ENCODE measurements at places on chromosomes 2 and 18.

DNA sequence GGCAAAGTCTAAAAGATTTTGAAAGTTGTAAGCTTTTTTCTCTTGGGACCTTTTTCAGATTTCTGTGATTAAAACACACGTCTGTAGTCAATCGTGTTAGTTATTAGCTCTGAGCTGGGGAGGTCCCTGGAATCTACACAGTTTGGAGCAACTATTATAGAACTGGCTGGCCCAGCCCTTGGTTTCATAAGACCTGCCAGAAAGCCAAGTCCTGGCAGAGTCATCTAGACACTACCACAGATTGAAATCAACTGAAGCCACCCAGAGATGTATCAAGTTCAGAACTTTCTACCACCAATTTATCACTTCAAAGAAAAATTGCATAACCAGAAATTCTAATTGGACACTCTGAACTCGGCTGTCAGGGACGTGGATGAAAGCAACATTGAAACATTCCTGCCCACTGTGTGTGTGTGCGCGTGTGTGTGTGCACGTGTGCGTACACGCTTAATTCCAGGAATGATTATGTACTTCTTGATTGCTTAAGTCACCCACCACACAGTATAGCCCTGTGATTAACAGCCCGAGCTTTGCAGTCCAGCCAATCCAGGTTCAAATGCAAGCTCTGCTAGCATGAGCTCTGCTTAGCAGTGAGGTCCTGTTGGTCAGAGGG lies 126.3 kb downstream of the TPGS2 start:
- DNase-seq: no peak

GRCh38 chr18:74494514-74494913 lies 1.6 kb upstream of the CNDP2 start:
- no peak for DNase-seq

DNA sequence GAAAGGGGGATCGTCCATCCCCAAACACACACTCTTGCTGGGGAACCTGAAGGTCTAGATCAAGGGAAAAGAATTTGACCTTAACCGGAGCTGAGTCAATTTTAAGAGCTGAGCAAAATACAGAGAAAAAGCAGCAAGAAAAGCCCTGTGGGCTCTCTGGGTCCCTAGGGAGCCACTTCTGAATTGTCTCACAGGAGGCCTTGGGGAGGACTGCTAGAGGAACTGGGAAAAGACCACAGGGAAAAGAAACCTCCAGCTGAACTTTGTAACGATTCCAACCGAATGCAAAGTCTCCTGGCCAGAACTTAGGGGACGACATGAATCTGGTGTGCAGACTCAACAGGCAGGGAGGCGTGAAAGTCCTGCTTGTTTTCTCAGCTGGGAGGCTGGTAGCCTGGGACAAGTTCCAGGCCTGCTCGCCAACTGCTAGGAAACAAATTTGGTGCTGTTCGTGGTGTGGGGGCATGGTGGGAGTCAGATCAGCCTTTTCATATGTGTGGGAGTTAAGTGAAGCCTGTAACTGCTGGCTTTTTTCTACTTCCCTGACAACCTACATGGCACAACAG lies 644.6 kb upstream of the CNTNAP5 start:
- DNase-seq: no peak

DNA sequence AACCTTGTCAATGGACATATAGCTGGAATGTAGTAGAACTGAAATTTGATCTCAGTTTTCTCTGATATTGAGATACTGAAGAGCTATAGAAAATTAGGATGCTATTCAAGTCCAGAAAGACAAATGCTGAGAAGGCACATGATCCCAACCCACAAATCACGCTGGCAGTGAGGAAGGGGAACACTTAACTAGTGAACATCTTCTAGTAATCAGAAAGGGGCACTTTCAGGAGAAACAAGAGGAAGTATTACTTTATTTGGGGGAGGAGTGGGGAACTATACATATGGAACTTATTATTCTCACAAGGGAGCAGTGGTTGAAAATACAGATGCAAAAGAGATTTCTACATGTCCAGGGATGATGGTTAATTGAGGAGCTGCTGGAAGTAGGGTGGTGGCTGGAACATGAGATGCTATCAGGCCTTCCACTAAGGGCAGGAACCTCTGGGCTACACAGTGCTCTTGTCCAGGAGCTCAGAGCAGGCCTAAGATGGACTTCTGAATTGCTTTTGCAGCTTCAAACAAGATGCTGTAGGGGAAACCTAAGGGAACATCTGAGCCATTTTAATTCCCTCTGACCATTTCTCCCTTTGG lies 79.3 kb downstream of the TGFA start:
- DNase-seq: no peak

- DNase-seq: no peak
These were observed 456.8 kb downstream of the MTX2 start for GRCh38 chr2:176725873-176726645.

DNA sequence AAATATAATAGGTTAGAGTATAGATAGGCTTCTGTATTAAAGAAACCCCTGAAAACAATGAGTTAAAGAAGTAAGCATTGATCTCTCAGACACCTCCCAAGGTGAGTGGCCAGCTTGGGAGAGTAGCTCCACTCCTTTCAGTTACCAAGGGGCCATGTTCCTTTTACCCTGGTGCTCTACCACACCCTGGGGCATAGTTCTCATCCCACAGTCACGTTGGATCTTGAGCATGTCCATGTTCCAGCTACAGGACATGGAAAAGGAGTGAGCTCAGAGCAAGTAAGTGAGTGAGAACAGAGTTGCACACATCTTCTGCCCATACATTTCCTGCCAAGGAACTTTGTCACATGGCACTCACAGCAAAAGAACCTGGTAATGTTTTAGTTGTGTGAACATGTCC lies 325.9 kb upstream of the SLC39A10 start:
- DNase-seq: no peak

DNA sequence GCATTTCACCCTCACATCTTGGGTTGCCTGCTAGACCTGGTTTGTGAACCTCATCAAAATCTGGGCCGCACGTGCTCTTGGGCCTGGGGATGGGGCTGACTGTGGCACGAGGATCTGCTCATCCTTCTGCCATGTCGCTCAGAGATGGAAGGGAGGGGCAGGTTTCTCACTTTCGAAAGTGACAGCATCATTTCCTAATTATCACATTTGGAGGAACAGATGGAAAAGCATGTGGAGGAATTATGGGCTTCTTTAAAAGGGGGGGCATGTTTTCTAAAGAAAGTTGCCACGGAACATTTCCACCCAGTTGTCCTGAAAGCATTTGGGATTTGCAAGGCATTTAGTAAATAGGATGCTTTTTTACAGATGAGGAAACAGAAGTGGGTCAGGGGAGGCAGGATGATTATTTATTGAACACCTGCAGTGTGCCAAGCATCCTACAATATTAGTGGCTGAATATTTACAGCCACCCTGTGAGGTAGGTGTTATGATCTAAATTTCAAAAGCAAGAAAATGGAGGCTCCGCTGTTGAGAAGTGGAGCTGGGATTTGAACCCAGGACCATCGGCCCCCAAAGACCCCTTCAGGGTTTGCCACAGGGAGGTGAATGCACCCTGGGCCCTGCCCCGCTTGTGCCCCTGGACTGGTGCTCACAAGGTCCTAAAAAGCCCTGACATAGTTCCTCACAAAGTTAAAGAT lies 104.2 kb upstream of the MYCN start:
- DNase-seq: no peak

- no peak for DNase-seq
These were observed 33.0 kb upstream of the SNED1 start for GRCh38 chr2:240965296-240965904.

GRCh38 chr2:68384485-68385107 lies 19.5 kb downstream of the PLEK start:
- no peak for DNase-seq

DNA sequence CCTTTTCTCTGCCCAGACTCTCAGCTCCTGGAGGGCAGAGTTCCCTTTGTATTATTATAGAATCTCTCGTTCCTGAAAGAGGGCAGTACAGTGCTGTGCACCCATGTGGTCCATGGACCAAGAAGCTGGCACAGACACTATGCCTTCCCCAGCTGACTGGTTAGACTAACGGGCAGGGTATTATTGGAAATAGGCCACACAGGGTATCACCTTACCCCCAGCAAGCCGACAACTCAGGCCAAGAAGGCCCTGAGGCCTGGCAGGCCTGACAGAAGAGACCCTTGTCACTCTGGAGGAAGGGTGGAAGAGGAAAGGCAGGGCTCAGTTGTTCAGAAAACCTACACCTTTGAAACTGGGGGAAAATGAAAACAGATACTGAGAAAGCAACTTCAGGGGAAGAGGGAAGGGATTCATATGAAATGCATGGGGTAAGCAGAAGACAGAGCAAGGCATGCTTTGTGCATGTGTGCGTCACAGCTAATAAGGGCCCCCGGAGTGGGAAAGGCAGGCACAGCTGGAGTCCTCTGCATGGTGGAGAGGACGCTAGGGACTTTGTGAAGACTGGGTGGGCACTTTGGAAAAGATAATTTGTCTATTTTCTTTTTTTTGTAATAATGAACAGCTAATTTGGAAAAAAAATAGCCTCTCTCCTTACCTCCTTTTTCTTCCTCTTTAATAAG lies 476.8 kb upstream of the CELF4 start:
- DNase-seq: no peak

GRCh38 chr2:98515250-98515991 lies 70.8 kb downstream of the INPP4A start:
- no peak for DNase-seq

DNA sequence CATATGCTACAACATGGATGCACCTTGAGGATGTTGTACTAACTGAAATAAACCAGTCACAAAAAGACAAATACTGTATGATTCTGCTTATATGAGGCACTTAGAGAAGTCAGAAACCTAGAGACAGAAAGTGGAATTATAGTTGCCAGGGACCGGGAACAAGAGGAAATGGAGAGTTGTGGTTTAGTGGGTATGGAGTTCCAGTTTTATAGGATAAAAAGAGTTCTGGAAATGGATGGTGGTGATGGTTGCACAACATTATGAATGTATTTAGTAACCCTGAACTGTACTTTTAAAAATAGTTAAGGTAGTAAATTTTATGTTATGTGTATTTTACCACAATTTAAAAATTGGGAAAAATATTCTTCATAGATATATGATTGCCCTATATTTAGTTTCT lies 97.7 kb downstream of the DPP4 start:
- no peak for DNase-seq

- DNase-seq: no peak
These were observed 109.2 kb downstream of the TPGS2 start for GRCh38 chr18:36719630-36720029.

DNA sequence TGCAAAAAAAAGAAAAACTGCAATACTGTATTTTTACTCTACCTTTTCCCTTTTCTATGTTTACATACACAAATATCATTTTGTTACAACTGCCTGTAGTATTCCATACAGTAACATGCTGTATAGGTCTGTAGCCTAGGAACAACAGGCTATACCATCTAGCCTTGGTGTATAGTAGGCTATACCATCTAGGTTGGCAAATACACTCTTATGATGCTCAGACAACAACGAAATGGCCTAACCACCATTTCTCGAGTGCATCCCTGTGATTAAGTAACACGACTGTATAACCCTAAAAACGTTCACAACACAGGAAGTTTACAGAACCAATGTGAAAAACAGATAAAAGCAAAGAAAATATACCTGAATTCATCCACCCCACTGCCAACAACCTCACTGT lies 64.0 kb downstream of the MEMO1 start:
- DNase-seq: no peak

DNA sequence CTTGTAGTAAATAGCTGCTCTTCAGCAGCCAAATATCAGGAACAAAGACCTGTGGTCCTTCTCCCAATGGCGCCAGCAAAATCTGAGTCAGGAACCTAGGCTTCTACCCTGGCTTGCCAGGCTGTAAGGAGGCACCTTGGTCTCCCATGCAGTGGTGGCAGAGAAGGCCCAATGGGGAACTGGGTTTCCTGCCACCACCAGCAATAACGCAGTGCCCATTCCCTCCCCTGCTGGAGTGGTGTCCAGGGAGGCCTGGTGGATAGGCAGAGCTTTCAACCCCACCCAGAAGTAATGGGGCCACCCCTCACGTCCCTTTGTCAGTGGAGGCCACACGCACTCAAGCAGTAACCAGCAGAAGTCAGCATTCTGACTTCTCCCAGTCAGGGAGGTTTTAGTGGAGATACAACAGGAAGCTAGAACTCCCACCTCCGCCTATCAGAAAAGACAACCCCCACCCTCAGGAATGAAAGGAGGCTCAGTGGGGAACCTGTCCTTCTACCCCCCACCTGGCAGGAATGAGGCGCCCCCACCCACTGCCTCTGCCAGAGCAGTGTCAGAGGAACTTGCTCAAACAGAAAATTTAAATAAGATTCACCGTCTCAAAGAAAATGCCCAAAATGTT lies 132.4 kb downstream of the COPS8 start:
- no peak for DNase-seq

- DNase-seq: no peak
These were observed 225.0 kb downstream of the CYP26B1 start for GRCh38 chr2:71922499-71923142.

DNA sequence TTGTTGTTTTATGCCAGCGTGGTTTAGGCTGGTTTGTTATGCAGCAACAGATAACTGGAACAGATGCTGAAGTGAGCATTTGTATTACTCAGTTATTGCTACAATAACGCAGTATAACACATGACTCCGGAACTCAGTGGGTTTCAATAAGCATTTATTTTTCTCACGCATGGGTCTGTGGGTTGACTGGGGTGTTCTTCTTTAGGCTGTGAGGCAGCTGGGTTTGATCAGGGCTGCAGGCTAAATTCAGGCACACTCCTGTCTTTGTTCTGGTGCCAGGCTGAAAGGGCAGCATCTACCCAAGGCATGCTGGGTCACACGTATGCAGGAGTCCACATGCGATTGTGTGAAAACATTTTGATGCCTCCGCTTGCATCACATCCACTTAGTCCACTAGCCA lies 3.8 kb upstream of the SLC1A4 start:
- no peak for DNase-seq

DNA sequence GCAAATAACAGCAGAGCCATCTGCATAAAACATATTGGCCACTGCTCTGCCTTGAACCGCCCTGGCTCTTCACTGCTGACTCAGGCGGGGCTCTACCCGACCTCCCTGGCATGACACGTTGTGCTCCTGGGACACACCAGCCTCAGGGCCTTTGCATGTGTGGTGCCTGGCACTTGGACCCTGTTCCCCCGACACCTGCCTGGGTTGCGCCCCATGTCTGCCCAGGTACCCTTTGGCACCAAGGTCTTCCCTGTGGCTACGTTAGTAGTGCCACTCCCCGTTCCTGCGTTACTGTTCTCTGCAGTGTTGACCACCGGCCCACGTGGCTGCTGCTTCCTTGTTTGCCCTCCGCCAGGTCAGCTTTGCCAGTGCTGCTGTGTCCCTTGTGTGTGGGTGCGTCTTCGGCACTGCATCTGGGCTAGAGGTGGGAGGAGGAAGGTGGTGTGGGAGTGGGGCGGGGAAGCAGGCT lies 20.3 kb downstream of the ATG4B start:
- no peak for DNase-seq

- DNase-seq: no peak
These were observed 251.9 kb downstream of the TTC32 start for GRCh38 chr2:19649785-19650380.
